ENCODE measurements at places on chromosomes 7 and 10.

DNA sequence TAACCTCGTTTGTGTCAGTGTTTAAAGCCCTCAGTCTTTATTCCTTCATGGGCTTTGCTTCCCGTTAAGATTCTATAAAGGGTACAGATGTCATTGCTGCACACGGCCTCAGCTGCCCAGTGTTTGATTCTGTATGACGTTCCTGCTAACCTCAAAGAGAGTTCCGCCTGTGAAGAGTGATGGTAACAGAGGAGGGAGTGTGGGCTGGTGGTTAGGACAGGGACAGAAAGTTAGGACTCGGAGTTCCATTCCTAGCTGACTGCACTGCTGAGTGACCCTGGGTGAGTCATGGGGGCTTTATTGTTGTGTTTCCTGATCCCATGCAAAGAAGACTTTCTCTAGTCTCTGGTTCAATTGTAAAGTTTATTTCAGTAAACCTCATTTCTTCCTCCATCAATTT, 227.1 kb downstream of the DYNC1I1 start:
- DNase-seq: no peak

GRCh38 chr7:150943453-150943814, 34.7 kb downstream of the KCNH2 start:
- no peak for DNase-seq

- no peak for DNase-seq
Measured at GRCh38 chr10:19638182-19638895, 177.9 kb upstream of the PLXDC2 start.

- DNase-seq: no peak
Measured at GRCh38 chr10:101485681-101486554, 102.1 kb downstream of the POLL start.

DNA sequence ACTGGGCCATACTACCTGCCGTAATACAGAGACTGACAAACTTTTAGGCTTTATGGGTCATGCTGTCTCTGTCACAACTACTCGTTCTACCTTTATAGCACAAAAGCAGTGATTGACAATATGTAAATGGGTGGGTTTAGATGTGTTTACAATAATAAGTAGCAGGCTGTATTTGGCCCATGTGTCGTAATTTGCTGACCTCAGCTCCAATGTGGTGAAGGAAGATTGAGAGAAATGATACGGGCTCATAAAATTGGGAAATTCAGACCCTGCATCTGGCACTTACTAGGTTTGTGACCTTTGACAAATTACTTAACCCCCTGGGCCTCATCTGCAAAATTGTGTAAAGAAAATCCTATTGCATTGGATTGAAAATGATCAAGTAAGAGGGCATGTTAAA, 150.8 kb upstream of the NPSR1 start:
- DNase-seq: no peak

DNA sequence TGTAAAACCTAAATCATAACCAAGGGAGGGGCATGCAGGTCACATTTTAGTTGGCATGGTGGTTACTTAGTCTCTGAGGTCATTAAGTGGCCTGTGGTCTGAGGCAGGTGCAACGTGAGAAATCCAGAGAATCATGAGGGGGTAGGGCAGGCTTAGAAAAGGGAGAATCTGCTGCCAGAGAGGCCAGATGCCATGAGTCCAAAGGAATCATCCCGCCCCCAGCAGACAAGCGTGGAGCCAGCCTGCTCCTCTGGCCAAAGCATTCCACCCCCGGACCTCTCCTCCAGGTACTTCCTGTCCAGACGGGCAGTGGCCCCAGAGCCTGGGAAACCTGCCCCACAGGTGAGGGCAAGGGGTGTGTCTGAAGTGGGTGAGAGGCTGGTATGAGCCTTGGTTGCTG, 196.4 kb upstream of the ZNF32 start:
- DNase-seq: no peak

DNA sequence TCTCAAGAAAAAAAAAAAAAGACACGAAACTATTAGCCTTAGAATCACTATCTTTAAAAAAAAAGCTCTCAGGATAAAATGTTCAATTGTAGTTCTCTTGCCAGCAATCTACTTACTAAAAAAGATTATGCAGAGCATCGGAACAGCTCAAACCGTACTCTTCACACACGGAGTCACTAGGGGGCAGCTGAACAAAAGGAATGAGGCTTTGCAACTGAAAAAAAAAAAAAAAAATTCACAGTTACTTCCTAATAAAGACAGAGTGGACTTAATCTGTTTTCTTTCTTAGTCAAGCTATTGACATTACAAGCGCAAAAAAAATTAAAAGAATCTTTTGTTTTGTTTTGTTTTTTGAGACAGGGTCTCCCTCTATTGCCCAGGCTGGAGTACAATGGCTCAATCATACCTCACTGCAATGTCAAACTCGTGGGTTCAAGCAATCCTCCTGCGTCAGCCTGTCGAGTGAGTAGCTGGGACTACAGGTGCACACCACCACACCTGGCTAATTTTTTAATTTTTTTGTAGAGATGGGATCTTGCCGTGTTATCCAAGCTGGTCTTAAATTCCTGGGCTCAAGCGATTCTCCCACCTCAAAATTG, 11.5 kb downstream of the PMS2 start:
- no peak for DNase-seq

DNA sequence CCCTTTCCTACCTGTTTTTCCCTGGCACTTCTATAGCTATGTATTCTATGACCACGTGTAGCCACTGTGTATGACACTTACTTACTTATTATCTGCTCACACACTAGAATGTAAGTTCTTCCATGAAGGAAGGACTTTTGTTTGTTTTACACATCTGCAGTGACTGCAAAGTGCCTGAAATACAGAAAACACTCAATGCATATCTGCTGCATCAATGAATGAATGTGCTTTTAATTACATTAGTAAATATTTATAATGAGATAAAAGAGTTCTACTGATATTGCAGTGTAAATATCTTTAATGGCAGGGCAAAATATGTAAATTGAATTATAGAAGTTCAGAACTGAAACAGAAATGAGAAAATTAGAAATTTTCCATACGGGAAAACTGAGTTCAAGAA, 43.5 kb upstream of the CDC14C start:
- DNase-seq: no peak

GRCh38 chr10:99433378-99434020, 3.1 kb upstream of the GOT1 start:
- DNase-seq: no peak

GRCh38 chr10:677750-678661, 11.5 kb downstream of the DIP2C start:
- DNase-seq: no peak

DNA sequence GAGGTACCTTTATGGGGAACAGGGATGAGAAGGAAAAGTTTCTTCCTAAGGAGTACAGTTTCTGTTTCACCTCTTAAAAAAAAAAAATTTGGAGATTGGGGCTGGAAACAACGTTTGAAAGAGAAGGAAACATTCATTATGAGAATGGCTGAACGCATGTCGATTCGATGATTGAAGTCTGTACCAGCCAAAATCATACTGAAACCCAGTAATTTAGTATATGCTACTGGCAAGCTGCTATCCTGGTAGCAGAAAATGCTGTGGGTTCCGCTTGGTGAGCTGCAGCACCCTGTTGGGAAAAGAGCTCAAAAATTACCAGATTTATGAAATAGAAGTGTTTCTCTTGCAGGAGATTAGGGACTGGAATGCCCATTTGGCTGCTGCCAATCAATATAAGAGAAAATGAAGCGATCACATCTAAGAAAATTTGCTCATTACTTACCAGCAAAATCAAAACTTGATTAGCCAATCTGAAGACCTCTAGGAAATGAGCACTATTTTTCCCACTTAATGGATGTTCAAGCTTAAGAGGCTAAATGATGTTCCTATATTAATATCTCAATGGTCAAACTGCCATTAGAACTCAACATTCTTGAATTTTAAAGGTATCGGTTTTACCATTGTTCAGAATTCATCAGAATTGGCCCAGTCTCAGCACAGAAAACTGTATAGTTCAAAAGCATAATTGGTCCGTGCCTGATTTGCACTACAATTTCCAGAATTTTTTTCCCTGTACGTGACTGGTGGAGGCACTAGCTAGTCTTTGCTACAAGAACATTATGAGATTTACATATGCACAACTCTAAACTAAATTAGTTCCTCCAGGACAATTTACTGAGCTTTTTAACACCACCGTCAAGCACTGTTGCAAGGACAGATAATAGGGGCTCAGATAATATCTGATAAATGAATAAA, 1.2 kb upstream of the ITGB1 start:
- DNase-seq: no peak

DNA sequence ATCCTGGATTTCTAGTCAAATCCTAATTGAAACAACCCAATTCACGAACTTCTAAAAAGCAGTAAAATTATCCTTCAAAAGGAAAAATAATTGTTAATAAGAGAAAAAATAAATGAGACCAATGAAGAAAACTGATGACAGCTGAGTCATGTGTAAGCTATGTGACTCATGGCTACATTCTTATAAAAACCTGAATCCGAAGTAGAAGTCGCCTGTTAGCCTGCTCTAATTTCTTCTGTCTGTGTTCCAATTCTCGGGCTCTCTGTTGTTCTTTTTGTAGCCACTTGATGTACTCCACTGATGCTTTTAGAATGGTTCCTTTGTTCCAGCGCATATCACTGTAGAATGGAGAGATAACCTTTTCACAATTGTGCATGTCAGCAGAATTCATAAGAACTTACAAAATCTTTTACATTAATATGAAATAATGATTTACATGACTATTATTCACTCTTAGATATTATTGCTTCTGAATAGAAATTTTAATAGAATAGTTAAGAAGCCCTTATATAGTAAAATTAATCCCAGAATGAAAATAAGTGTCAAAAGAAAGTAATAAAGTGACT, 88.8 kb downstream of the TFEC start:
- DNase-seq: no peak

DNA sequence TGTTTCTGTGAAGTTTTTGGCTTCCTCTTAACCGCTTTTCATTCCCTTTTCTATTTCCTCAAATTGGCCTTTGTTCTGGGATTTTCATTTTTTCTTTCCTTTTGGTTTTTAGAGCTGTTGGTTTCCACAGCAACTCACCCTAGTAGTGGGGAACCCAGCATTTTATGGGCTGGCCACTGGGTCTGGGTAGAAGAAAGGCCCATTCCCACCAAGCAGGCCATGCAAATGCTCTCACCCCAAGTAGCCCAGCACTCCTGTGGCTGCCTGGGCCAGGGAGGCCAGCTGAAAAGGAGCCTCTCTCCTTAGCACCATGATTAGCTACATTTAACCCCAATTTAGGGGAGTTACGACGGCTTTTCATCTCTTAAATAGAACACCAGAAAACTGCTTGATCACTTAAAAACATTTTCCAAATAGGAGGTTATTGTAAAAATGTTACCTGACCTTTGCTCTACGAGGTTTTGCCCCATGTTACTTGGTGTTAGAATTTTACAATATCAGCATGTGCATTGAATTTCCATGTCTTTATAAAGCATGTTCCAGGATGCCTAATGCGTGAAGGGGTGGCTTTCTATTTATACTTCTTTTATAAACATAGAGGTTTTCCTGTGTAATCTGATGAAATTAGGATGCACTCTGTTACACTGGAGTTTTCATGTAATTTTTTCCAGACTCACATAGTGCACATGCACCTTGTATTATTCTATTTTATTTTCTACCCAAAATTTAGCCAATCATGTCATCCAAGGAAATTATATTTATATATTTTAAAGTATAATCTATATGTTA, 75.4 kb downstream of the FAM171A1 start:
- DNase-seq: no peak

DNA sequence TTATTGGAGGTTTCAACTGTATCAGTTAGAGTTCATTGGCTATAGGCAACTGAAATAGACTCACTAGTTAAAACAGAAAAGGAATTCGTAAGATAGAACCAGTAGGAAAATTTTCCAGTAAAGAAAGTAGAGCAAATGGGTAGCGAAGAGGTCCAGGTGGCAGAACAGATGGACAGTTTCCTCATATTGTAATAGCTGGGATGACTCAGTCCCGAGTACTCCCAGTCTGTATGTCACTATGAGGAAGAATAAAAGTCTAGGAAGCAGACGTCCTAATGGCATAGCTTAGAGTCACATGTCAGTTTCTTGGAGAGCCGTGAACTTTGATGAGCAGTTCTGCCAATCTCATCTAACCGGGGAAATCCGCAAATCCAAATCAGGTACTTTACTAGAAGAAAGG, 95.3 kb downstream of the RNF32 start:
- DNase-seq: no peak

- no peak for DNase-seq
Measured at GRCh38 chr10:105146436-105146835, 505.3 kb downstream of the SORCS3 start.

- no peak for DNase-seq
Measured at GRCh38 chr10:129056734-129057689, 410.0 kb upstream of the MGMT start.

DNA sequence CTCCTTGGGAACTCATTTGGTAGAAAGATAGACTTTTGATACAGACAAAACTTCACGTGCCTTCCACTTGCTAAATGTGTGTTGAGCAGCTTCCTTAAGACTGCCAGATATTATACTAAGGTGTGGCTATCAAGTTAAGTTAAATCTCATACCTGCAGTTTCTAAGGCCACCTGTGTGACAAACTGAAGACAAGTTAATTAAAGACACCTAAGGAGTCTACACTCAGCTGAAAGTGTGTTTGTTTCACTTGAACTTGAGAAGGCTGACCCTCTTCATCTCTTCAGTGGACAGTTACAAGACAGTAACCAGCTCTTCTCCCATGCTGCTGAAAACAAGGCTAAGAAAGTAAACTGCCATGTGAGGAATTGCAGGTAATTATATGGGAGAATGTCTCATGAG, 124.0 kb downstream of the NPY start:
- no peak for DNase-seq

DNA sequence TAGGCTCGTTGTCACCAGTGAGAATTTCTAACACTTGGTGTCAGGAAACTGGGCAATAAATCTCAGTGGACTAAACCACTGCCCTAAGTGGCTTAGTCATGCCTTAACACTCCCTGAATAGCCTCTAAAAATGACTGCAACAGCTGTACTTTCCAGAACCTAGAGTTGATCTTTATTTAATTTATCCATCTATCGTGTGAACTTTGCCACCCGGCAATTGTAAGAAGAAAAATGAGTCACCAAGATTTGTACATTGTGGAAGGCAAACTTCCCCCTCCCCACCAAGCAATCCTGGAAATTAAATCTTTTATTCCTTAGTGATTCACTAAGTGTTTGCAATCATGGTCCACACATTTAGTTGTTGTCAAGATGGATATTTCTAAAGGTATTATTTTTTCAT, 47.1 kb downstream of the NXPH1 start:
- no peak for DNase-seq

DNA sequence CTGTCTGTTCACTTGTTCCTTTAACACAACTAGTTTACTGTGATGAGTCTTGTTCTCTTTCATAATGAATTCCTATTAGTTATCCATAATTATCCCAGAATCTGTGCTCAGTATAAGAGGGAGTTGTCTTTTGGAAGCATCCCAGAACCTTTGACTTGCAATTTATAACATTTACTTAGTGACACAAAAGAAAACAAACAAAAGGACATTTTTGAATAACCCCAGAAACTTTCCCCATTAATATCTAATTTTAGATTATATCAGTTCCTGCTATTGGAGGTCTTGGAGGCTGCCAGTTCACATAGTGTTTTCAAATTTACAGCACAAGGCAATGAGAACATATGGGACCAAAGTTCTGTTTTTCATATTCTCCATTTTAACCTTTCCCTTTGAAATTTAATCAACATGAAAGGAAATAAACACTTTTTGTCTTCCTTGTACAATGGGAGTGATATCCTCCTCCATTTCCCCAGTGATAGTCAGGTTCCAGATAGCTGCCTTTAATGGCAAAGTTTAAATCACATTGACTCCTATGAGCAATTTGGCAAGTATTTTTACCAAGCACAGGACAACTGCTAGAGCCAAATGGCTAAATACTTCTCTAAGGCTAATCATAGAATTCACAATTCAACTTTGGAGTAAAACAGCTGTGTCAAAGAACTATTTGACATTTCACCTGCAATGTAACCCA, 37.1 kb upstream of the GNAT3 start:
- no peak for DNase-seq

- DNase-seq: no peak
Measured at GRCh38 chr7:52726493-52726892, 308.9 kb upstream of the POM121L12 start.

Measured in stimulated activated CD4-positive, alpha-beta T cell treated with anti-CD3 and anti-CD28 coated beads, Interleukin-12 subunit alpha, Interleukin-12 subunit beta, amount 100 ng/mL, for 4 hours (primary cell).